ENCODE measurements at places on chromosomes 5 and 9. TPM values are rescaled to one million over a fixed set of nuclear protein-coding genes. Genes with fewer than 3 reads are reported as not detected.

DNA sequence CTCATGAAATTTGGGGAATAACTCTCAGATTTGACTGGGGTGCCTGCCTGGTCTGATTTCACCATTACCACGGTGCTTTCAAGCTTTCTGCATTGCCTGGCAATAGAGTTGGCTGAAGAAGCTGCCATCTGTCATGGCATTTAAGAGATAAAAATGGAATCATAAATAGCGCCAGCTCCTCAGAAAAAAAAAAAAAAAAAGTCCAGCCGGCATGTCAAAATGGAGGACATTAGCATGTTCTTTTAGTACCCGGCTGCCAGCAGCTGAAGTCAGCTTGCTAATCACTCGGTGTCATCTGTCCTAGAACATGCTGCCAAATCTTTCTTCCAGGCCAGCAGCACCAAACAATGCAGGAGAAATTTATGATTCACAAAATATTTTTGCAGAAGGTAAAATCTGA, 57.7 kb upstream of the CER1 start:
- DNase-seq: no peak

- no peak for DNase-seq
These were observed 8.4 kb downstream of the RPS14 start for GRCh38 chr5:150440948-150441812.

- no peak for DNase-seq
These were observed 2.0 kb upstream of the GARNL3 start for GRCh38 chr9:127262602-127263001.

GRCh38 chr5:74631081-74631953, 9.2 kb downstream of the ENC1 start:
- DNase-seq: peak; percentile 89

- peak; percentile 42 for DNase-seq
These were observed 79.4 kb downstream of the FAM114A2 start for GRCh38 chr5:153959134-153959957.

DNA sequence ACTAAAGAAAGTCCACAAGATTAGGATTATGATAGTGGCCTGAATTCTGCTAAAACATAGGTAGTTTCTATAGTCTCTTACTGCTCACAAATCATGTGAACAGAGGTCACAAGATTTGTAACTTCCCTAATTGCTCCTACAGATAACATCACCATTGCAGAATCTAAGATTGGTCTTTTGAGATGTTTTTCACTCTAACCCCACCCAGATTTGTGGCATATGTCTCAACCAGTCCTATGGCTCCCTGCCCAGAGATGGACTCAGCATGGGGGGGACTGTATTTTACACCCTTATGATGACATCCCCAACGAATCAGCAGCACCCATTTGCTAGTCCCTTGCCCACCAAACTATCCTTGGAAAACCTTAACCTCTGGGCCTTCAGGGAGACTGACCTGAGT, 1046.2 kb downstream of the CDH12 start:
- DNase-seq: peak; percentile 82

- no peak for DNase-seq
These were observed 2.3 kb upstream of the FUT7 start for GRCh38 chr9:137034039-137034708.

DNA sequence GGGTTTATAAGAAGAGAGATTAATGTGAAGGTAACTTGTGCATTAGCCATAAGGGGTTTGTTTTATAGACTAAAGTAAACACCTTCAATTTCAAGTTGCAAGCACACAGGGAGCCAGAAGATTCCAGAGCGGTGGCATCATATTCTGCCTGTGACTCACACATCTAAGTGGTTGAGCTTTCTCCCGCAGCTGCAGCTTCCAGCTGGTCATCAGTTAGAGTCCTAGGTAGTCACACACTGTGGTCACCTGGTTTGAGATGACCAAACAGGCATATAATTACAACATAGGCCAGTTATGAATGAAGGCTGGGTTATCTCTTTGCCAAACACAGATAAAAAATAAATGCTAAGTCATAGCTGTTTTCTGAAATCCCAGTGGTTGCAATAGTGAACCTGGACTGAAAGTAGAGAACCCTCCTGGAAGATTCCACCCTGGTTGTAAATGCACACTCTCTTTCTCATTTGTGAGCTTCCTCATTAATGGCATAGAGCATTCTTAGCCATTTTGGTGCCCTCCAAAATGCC, 171.3 kb downstream of the GDNF start:
- DNase-seq: peak; percentile 97

GRCh38 chr5:56918054-56918453, 8.7 kb downstream of the SETD9 start:
- no peak for DNase-seq

DNA sequence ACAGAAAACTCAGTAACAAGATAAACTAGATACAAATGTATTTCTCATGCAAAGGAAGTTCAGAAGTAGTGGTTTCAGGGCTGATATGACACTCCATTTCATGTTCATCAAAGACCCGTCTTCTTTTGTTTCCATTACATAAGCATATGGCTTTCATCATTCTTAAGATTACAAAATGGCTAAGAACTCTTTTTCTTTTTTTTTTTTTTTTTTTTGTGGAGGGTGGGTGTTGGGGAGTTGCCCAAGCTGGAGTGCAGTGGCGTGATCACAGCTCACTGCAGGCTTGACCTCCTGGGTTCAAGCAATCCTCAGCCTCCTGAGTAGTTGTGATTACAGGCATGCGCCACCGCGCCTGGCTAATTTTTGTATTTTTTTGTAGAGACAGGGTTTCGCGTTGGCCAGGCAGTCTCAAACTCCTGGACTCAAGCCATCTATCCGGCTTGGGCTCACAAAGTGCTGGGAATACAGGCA, 22.0 kb upstream of the PTBP3 start:
- DNase-seq: no peak

DNA sequence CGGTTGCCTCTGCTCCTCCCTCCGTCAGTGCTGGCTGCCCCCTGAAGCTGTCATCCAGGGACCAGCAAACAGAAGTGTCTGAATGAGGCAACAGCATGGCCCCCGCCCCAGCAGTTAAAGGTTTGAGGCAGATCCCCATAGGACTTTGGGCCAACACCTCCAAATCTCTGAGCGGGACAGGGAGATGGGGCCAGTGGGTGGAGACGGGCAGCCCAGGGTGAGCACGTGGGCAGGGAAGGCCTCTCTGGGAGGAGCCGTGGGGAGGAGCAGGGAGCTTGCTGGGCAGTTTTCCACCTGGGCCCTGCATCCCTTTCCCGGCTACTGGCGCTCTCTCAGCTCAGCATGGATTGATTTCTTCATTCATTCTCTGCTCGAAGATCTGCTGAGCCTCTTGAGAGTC, 39.1 kb upstream of the NOTCH1 start:
- no peak for DNase-seq

DNA sequence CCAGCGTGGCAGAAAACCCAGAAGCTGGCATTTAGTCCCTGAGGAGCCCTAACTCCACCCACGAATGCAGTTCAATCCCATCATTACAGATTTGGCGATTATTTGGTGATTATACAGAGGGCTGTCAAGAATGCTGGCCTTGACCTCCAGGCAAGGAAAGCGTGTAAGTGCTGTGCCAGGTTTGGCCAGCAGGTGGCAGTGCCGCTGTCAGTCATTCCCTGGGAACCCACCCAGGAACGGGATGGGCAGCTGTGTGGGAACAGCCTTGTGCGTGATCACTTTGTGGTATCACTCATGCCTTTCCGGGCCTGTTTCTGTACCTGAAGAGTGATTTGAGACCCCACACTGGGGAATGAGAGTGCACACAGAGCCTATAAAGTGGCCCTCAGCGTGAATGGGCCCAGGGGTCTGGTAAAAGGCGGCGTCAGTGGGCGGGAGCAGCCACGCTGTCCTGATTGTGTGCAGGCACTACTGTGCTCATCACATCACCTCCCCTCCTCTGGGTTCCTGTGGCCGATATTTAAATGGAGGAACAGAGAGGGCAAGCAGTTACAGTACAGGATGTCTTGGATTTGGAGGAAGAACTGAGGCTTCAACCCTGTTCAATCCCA, 215.6 kb downstream of the ROR2 start:
- peak; percentile 7 for DNase-seq

- DNase-seq: peak; percentile 96
These were observed 812.9 kb upstream of the ZNF608 start for GRCh38 chr5:125559296-125559695.

GRCh38 chr9:89468281-89468960, 29.5 kb downstream of the SEMA4D start:
- DNase-seq: no peak

- no peak for DNase-seq
These were observed 13.0 kb downstream of the BAAT start for GRCh38 chr9:101371813-101372212.

GRCh38 chr9:35569206-35569605, 35.9 kb upstream of the TESK1 start:
- no peak for DNase-seq

DNA sequence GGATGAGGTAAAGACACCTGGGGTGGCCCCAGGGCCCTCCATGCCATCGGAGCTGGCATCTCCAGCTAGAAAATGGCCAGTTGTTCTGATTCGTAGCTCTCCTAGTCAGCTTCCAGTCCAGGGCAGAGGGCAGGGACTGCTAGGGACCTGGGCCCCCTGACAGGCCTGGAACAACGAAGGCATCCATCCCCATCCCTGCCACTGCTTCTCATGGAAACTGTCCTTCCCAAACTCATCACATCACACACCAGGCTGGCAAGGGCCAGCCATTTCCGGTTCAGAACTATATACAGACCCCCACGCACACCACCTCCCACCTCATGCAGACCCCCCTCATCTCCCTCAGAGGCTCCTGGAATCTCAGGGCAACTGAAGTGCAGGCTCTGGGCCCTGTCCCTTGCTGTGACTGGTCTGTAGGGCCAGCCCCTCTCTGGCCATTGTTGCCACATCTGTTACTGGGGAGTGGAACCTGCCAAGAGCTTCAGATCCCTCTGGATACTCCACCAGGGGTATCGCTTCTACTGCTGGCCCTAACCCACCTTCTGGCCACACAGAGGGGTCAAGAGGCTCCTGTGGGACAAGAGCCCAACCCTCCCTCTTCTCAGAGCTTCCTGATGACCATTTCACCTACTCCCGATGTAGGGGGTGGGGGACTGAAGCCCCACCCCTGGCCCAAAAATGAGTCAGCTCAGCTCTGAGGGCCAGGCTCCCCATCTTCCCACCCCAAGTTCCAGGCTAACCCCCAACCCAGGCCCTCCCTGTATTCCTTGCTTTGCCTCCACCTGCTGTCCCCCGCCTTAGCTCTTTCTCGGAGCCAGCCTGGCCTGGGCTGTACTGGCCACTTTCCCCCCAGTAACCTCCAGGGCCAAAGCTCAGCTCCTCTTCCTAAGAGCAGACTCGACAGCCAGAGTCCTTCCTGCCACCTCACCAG, 1.2 kb upstream of the MZB1 start:
- DNase-seq: no peak

GRCh38 chr9:70229579-70229978, 29.2 kb upstream of the SMC5 start:
- peak; percentile 52 for DNase-seq

DNA sequence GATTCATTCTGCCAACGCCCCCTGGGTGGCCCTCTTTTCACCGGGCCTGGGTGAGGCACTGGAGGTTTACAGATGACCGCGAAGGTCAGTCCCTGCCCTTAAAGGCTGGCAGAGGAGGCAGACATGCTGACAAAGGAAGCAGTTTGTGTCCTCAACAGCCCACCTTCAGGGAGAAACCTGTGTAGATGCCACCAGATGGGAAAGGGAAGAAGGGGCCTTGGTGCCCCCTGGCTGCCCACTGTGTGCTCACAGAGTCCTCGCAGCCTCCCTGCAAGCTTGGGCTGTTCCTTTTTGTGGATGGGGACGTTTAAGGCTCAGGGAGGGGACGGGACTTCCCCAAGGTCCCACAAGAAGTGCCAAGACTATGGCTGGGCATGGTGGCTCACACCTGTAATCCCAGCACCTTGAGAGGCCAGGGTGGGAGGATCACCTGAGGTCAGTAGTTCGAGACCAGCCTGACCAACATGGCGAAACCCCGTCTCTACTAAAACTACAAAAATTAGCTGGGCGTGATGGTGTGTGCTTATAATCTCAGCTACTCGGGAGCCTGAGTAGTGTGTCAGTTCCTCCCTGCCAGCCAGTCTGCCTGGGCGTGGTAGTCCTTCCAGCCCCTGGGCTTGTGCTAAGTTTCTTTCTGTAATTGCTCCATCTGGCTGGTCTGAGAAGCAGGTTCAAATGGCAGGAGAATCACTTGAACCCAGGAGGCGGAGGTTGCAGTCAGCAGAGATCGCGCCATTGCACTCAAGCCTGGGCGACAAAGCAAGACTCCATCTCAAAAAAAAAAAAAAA, 36.2 kb downstream of the NEK6 start:
- no peak for DNase-seq

DNA sequence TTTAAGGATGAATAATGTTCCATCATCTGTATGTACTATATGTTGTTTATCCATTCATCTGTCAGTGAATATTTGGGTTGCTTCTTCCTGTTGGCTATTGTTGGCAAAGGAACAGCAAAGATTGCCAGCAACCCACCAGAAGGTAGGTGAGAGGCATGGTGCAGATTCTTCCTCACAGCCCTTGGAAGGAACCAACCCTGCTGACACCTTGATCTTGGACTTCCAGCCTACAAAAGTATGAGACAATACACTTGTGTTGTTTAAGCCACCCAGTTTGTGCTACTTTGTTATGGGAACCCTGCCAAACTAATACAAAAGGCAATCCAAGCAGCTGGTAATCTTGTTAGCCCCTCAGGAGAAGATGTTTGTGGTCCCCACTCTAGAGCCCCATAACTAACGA, 122.0 kb downstream of the CARTPT start:
- DNase-seq: no peak

GRCh38 chr5:154756009-154756867, 1.1 kb downstream of the LARP1 start:
- peak; percentile 24 for DNase-seq

GRCh38 chr5:115284021-115284420, 12.4 kb downstream of the CCDC112 start:
- no peak for DNase-seq

GRCh38 chr9:136095070-136096058, at the start of gene NACC2:
NACC2 (minus strand) TSS chr9:136095289; CDS start chr9:136050521, 44,768 bp downstream.
- DNase-seq: no peak

DNA sequence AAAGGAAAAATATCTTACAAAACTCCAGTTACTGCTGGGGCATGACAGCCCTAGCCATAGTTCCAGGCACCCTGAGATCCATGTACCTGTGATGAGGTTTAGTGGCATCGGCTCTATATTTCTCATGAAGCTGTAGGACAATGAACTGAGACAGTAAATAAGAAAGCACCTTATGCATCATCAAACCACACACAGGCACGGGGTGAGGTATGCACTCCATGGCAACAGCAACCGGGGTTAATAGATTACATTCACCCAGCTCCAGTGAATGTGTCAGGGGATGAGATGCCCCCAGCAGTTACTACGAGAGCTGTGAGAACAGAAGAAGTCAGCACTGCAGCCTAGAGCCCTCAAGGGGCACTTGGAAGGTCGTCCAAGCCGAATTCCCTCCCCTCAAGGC, 162.0 kb upstream of the S1PR3 start:
- DNase-seq: no peak

CXCL14 gene
- not detected for total RNA-seq

PCDHGC3 gene
- 36.5 TPM for total RNA-seq

IL9 gene
- not detected for total RNA-seq

BHMT2 gene
- total RNA-seq: not detected

ADGRV1 gene
- total RNA-seq: 0.43 TPM

MIGA2 gene
- 12.8 TPM for total RNA-seq

ADGRD2 gene
- total RNA-seq: not detected

SLCO6A1 gene
- not detected for total RNA-seq

BTNL8 gene
- total RNA-seq: 0.18 TPM

SLC24A2 gene
- total RNA-seq: 0.02 TPM

CCDC152 gene
- 0.03 TPM for total RNA-seq
